ENCODE measurements at places on chromosomes 7 and 10.

DNA sequence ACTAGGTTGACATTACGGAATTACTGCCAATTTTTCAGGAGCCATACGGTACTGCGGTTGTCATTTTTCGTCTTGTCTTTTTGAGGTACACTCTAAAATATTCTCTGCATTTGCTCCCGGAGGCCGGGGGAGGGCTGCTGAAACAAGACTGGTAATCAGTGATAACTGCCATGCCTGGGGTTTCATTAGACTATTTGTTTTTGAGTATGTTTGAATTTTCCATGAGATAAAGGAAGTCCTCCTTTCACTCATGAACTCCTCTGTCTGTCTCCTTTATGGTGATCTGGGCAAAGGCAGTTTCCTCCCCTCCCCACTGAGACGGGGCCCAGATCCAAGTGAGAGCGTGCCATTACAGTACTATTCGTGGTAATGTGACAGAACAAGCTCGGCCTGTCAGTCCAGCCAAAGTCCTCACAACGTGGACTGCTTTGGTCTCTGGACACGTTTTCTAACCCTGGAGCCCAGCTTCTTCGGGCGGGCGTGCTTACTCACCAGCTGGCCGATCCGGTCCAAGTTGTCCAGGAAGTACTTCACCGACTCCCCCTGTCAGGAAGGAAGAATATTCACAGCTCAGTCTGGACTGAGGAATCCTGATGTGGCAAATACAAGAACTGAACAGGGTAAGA lies 45.1 kb downstream of the AMZ1 start:
- no peak for DNase-seq

DNA sequence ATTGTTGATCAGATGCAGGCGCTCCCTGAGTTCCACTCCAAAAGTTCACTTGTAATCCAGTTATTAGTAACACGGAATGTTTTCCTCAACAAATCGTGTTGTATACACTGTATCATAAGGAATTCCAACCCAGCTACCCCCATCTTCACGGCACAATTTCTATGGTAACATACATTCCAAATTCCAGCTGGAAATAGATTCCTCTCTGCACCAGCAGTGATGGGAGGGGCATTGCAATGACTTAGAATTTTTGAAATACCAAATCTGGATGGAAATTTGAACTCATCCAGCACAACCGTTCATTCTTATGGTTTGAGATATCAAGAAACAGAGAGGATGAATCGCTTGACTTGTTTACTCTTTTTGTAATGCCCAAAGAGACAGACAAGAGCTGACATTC lies 38.9 kb upstream of the RHEB start:
- no peak for DNase-seq

GRCh38 chr10:74634995-74635536 lies 191.3 kb upstream of the KAT6B start:
- no peak for DNase-seq

DNA sequence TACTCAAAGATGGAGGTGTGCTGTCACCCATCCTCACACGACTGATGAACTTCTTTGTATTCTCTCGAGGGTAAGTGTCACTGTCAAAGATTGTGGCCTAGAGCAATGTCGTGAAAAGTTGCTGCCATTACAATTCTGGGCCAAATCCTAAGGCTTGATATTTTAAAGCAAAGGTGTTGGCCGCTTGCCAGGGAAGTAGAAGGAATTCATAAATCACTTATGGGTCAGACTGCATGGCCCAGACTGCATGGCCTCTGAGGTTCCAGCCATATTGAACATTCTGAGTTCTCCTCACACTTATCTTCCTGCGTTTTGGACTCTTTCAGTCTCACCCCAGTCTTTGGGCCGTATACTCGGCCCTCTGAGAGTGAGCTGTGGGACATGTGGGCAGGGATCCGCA lies 8.6 kb downstream of the MEST start:
- DNase-seq: no peak

GRCh38 chr7:82713506-82713905 lies 269.9 kb upstream of the CACNA2D1 start:
- no peak for DNase-seq

- DNase-seq: no peak
These were observed 239.5 kb upstream of the PITRM1 start for GRCh38 chr10:3412071-3412582.

GRCh38 chr10:27792216-27792615 lies 46.6 kb upstream of the MKX start:
- DNase-seq: no peak

DNA sequence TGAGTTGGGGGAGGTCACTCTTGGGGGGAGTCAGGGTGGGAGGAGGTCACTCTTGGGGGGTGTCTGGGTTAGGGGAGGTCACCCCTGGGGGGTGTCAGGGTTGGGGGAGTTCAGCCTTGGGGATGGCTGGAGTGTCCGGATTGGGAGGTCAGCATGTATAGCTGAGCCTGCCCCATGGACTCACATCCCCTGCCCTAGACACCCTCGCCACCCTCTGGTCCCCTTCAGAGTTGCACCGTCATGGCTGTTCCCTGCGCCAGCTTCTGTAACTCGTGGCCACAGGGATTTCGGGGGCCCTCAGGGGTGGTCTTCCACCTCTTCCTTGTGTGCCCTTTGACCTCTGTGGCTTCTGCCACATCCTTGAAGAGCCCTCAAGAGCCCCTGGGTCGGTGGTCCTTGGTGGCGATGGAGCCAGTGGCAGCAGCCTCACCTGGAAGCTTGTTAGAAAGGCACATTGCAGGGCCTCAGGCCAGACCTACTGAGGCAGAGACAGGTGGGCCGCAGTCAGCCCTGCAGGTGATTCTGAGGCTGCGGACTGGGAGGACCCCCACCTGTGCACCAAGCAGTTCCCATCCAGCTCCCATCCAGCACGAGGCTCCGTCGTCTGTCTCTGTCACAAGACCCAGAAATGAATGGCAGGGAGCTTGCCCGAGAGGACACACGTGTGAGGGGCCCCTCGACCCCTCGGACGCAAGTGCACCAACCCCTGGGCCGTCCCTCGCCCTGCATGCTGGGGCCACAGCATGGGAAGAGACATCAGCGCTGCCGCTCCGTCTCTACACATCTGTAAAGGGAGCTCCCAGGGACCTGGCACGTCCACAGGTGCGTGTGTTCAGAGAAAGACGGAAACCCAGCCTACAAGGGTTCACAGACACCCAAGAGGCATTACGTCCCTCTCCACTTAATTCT lies 44.7 kb upstream of the SUN1 start:
- DNase-seq: no peak

GRCh38 chr10:11407939-11408338 lies 203.5 kb downstream of the USP6NL start:
- DNase-seq: no peak

DNA sequence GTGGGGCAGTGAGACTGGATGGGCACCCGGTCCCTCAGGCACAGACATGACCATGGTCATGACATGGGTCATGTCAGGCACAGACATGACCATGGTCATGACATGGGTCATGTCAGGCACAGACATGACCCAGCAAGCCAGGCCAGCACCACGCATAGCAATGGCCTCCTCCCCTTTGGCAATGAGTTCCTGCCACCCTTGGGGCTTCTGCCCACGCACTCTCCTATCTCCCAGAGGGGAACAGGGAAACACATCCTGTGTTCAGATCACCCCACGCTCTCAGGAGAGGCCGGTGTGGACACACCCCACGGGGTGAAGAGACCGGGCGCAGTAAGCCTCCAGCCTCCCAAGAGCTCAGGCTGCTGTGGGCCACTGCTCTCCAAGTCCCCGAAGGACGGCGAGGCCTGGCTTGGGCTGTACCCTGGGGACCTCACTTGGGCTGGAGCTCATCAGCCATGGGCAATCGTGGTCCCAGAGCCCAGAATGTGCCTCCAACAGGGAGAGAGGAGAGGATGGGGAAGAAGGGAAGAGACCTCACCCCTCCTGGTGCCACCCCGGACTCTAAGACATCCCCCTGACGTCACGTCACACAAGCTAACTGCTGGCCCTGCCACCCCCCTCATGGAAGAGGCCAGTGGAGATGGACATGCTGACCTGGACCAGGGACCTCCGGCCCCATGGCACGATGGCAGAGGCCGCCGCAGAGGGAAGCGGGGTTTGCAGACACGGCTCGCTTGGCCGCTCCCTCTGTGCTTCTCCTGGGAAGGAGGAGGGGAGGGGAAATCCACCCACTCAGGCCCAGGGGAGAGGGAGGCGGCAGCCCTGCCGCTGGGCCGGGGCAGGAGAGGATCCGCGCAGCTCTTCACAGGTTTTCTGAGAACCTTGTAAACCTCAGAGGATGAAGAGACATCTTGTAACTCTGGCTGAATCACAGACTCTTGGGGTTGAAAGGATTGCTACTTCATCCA lies 269.6 kb downstream of the ELFN1 start:
- DNase-seq: peak; percentile 39

GRCh38 chr7:76359978-76360638 lies 1.3 kb upstream of the YWHAG start:
- DNase-seq: no peak

DNA sequence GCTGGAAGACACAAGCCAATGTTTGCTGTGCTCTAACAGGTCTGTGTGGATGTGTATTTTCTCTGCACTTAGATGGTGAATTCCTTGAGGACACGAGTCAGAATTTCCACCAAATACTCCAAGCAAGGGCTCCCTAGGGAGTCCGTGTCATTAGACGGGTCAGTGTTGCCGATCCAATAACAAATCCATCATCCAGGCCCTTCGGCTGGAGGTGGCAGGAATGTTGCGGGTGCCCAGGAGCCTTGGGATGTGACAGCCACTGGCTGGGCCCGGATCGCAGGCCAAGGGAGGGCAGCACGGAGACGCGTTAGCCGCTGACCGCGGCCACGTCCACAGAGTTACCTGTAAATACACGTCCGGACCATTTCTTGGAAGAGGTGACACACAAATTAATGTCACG lies 186.8 kb downstream of the WDR37 start:
- DNase-seq: no peak

- DNase-seq: no peak
These were observed 8.4 kb downstream of the MLXIPL start for GRCh38 chr7:73615886-73616285.

DNA sequence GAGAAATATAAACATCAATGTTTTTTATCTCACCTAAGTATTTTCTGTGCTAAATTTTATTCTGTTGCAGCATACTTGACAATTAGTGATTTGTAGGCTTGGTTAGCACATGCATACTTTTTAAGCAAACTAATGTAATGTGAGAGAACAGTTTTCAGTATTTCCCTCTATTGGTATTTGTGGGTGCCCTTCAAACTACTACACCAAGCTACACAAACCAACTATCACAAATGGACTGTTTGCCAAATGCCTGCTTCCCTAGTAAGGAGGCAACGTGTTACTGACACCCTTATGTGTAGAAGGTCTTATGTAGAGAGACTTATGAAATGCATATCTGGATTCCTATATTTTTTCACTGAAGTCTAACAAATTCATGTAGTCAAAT lies 98.4 kb upstream of the FZD1 start:
- DNase-seq: no peak

GRCh38 chr7:42198296-42198695 lies 38.7 kb downstream of the GLI3 start:
- DNase-seq: no peak

- DNase-seq: no peak
These were observed 189.7 kb downstream of the GRM3 start for GRCh38 chr7:86833360-86833759.

- DNase-seq: no peak
These were observed 17.8 kb upstream of the GSAP start for GRCh38 chr7:77433901-77434300.

- peak; percentile 65 for DNase-seq
These were observed 1.7 kb downstream of the ADAM8 start for GRCh38 chr10:133274751-133275683.

DNA sequence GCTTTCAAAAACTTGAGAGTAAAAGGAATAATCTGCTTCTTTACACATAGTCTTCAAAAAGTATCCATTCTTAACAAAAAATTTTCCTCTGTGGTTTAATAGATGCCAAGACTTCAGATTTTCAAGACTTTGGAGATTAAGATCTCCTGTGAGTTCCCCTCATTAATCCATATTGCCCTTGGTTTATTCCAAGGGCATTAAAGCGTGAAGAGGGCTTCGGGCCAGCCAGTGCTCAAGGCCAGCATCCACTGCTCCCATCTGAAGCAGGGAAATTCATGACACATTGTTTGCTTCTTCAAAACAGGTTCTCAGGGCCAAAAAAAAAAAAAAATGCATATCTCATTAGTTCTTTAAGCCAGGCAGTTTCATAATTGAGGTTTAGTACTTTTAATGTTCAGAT lies 137.3 kb upstream of the RHOBTB1 start:
- DNase-seq: no peak

DNA sequence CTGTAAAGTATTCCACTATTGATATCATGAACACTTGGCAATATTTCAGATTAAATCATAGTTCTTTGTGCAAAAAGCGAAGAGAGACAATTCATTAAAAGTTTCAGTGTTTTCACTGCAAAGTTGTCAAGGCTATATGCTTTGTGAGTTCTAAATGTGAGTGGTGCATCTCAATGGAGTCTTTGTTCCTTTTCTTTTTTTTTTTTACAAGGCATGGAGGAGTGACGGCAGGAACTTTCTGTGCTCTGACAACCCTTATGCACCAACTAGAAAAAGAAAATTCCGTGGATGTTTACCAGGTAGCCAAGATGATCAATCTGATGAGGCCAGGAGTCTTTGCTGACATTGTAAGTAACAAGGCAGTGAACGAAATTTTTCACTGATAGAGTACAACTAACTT lies 84.5 kb downstream of the AASS start:
- DNase-seq: no peak

GRCh38 chr7:146116521-146117222 lies at the start of gene CNTNAP2:
Gene CNTNAP2 (plus strand): TSS chr7:146116801. CDS start chr7:146116877, 76 bp downstream.
- DNase-seq: no peak

GRCh38 chr7:55534262-55534915 lies 37.9 kb downstream of the VOPP1 start:
- peak; percentile 19 for DNase-seq

- DNase-seq: no peak
These were observed 969.9 kb downstream of the KCNMA1 start for GRCh38 chr10:76667408-76668370.

DNA sequence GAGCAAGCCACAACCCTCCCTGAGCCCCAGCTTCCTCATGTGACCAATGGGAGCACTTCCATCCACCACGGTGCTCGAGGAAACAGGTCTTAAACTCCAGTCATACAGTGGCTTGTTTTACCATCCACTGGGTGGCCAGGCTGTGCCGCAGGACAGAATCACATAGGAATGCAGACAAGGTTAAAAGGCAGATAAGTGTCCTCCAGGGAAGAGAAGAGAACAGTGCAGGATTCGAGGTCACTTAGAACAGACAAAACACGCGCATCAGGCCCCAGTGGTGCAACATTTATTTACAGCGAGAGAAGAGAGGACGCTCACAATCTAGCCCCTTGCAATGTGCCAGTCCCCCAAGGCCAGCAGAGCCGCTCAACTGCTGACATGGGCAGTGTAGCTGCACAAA lies 92.8 kb downstream of the TMEM130 start:
- no peak for DNase-seq

DNA sequence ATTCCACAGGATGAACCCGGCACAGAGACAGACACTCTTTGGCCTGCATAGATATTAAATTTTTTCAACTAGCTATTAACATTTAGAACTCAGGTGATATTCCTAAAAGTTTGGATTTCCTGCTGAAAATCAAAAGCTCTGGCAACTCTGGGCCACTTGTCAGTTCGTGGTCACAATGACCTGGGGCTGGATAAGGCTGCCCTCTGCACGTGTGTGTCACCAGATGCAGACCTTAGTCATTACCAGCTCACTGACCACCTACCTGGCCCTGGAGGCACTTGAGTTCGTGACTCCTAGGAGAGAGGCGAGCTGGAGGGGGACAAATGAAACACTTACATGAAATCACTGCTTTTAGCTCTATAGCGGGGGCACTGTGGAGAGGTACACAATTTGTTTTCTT lies 126.5 kb downstream of the HIPK2 start:
- DNase-seq: no peak

All from activated T-helper 1 cell treated with Interleukin-2 at 50 U/mL for 16 hours (primary cell).